ENCODE measurements at places on chromosomes 1 and 21. TPM values are rescaled to one million over a fixed set of nuclear protein-coding genes. Genes with fewer than 3 reads are reported as not detected.

- H3K27ac ChIP-seq, result no peak overlapping the region
- H3K27me3 ChIP-seq, result no peaks in the 10 kb centered on the region
These were observed 8.7 kb upstream of the LELP1 start for GRCh38 chr1:153194331-153195050.

- H3K4me1 ChIP-seq, result no peaks in the 10 kb centered on the region
- peak; percentile 36 for DNase-seq
- H3K36me3 ChIP-seq, result peaks cover 19% of the 10 kb centered on the region
- H3K27me3 ChIP-seq, result no peaks in the 10 kb centered on the region
- H3K27ac ChIP-seq, result no peak overlapping the region
- H3K4me3 ChIP-seq, result no peak overlapping the region
These were observed 46.6 kb downstream of the PACC1 start for GRCh38 chr1:212368073-212368484.

- no peak overlapping the region for H3K4me3 ChIP-seq
- no peaks in the 10 kb centered on the region for H3K27me3 ChIP-seq
- no peaks in the 10 kb centered on the region for H3K36me3 ChIP-seq
- DNase-seq, result no peak
- H3K4me1 ChIP-seq, result no peaks in the 10 kb centered on the region
These were observed 16.3 kb downstream of the TGFB2 start for GRCh38 chr1:218361298-218362065.

DNA sequence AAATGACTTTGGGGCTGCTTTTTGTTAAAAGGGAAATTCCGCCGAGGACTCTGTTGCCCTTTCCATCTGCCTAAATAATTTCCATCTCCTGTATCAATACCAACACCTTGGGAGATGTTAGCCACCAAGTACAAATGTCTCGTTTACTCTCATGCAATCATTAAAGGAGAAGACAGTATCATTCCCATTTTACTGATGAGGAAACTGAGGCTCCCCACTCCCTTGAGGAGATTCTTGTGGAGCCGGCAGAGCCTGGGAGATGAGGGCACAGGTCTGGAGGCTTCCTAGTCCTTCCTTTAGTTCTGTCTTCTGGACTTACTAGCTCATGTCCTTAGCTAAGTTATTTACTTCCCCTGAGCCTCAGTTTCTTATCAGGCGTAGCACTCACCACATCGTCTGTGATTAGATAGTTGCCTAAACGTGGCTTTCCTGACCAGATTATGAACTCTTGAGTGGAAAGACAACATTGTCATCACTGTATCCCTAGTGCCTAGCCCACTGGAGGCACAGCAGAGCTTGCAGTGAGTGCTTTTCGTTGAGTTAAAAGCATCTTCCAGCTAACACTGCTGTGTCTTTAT, 81.6 kb downstream of the ADSS2 start:
- DNase-seq, result no peak
- peaks cover 7% of the 10 kb centered on the region for H3K4me1 ChIP-seq
- H3K36me3 ChIP-seq, result no peaks in the 10 kb centered on the region
- no peak overlapping the region for H3K4me3 ChIP-seq
- H3K27me3 ChIP-seq, result no peaks in the 10 kb centered on the region
- H3K27ac ChIP-seq, result no peak overlapping the region

The FAM78B gene
- total RNA-seq, result 2.9 TPM

The EVA1C gene
- not detected for total RNA-seq

GRCh38 chr1:94068096-94068998, 52.6 kb downstream of the ABCA4 start:
- no peaks in the 10 kb centered on the region for H3K4me1 ChIP-seq
- no peaks in the 10 kb centered on the region for H3K36me3 ChIP-seq
- H3K4me3 ChIP-seq, result no peak overlapping the region

DNA sequence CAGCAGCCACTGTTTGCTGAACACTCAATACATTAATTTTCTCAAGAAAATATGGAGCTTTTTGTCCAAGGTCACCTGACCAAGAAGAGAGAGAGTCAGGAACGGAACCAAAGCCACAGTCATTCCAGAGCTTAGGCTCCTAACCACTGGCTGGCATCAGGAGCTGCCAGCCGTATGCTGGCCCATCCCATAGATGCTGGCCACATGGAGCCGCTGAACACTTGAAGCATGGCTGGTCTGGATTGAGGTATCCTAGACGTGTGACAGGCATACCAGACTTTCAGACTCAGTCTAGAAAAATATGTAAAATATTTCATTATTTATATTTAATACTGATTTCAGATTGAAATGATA, 458.7 kb downstream of the MATN1 start:
- no peaks in the 10 kb centered on the region for H3K36me3 ChIP-seq
- H3K27ac ChIP-seq, result no peak overlapping the region
- no peaks in the 10 kb centered on the region for H3K27me3 ChIP-seq
- no peak for DNase-seq
- H3K4me3 ChIP-seq, result no peak overlapping the region

- no peak overlapping the region for H3K4me3 ChIP-seq
- DNase-seq, result no peak
- no peak overlapping the region for H3K27ac ChIP-seq
- H3K4me1 ChIP-seq, result no peaks in the 10 kb centered on the region
- no peaks in the 10 kb centered on the region for H3K27me3 ChIP-seq
These were observed 87.3 kb downstream of the RPS6KC1 start for GRCh38 chr1:213138391-213138790.

- no peaks in the 10 kb centered on the region for H3K27me3 ChIP-seq
- H3K36me3 ChIP-seq, result no peaks in the 10 kb centered on the region
- H3K27ac ChIP-seq, result no peak overlapping the region
- DNase-seq, result no peak
- no peak overlapping the region for H3K4me3 ChIP-seq
- no peaks in the 10 kb centered on the region for H3K4me1 ChIP-seq
These were observed 443.9 kb downstream of the DSCAM start for GRCh38 chr21:40402884-40403582.

GRCh38 chr1:212309967-212310366, 24.8 kb downstream of the PPP2R5A start:
- H3K4me3 ChIP-seq, result no peak overlapping the region
- H3K4me1 ChIP-seq, result no peaks in the 10 kb centered on the region
- no peak for DNase-seq
- H3K27ac ChIP-seq, result no peak overlapping the region
- peaks cover 15% of the 10 kb centered on the region for H3K36me3 ChIP-seq

DNA sequence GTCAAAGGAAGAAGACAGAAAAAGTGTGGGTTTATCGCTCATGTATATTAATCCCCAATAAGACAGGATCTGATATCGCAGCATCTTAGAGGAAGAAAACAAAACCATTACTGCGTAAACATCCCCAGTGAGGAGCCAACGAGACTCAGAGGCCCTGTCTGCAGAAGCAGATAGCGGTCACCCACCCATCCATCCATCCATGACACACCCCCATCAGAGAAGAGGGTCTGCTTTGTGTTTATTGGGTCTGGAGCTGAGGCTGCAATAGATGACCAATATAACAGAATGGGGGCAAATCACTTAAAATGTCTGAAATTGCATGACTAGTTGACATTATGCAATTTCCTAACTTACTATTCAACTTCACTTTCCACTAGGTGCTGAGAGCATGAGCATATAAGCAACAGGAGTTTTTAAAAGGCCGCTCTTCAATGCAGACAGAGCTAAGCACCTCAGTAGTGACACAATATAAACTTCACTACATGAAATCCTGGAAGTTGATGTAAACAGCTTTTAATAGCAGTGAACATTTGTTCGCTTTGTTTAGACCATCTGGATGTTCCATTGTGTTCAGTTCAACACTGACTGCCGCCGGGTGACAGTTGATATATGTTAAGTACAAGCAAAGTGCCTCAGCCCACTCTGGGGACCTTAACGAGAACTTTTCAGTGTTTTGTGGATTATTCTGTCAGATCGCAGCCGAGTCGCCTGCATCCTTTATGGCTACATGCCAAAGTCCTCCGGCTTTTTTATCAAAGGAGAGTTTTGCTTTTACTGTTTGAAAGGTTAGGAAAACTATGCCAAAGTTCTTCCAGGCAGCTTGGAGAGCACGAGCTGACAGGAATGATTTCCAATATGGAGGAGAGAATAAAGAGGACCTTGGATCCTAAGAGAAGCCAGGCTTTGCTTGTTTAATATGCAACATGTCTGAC, 167.5 kb downstream of the ZNF281 start:
- H3K27me3 ChIP-seq, result no peaks in the 10 kb centered on the region
- no peak for DNase-seq

GRCh38 chr1:16367258-16367967, 371 bp downstream of the SZRD1 start:
- H3K4me3 ChIP-seq, result peak overlapping the region; percentile 91
- peaks cover 4% of the 10 kb centered on the region for H3K4me1 ChIP-seq
- H3K27me3 ChIP-seq, result no peaks in the 10 kb centered on the region

The CELA2B gene
- total RNA-seq, result not detected

The FABP3 gene
- not detected for total RNA-seq

The KPRP gene
- not detected for total RNA-seq

- no peaks in the 10 kb centered on the region for H3K27me3 ChIP-seq
- peaks cover 37% of the 10 kb centered on the region for H3K36me3 ChIP-seq
- 0 out of 2 replicates have a peak overlapping the region, but pooled peaks have one; percentile 55 for H3K27ac ChIP-seq
- no peak for DNase-seq
- no peak overlapping the region for H3K4me3 ChIP-seq
These were observed 24.3 kb upstream of the LSS start for GRCh38 chr21:46252840-46253239.
